Skeletal muscle cell (primary cell): ENCODE measurements at places on chromosomes 1 and 21.

DNA sequence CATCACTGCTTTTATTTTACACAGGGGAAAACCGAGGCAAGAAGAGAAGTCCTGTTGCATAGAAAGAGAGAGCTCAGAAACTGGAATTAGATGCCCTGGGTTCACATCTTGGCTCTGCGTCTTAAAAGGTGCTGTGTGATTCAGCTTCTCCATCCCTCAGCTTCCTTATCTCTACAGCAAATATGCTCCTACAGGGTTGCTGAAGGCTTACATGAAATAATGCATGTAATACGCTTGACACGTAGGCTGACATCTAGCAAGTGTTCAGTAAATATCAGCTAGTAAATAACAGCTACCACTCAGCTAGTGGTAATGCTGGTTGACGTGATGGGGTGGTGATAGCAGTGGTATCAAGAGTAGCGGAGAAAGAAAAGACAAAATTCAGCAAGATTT, 77.1 kb upstream of the CD55 start:
- DNase-seq: no peak

GRCh38 chr1:200384818-200385390, 24.9 kb downstream of the ZNF281 start:
- DNase-seq: no peak

DNA sequence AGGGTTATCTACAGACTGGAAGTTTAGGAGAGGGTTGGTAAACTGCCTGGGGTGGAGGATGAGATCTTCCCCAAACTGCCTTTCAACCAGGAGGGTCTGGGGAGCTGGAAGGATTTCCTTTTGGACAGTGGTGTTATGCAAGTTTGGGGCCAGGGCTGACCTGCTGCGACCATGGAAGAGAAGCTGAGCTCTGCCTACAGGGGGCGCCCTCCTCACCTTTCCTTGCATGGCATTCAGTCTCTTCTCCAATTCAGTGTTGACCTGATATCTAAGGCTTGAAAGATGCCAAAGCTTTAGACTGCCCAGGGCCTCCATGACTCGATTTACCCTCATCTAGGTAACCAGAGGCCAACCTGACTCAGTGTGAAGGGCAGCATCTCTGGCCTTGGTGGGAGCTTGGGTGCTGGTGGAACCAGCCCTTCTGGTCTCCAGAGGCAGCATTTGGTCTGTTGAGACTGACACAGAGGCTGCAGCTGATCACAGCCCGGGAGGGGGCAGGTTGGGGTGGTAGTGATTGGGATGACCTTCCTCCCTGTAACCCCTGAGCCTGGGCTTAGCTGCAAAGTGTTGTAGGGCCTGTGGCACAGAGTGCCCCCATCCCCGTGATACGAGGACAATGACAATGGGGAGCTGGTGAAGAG, 170.0 kb downstream of the GRIK3 start:
- DNase-seq: no peak

DNA sequence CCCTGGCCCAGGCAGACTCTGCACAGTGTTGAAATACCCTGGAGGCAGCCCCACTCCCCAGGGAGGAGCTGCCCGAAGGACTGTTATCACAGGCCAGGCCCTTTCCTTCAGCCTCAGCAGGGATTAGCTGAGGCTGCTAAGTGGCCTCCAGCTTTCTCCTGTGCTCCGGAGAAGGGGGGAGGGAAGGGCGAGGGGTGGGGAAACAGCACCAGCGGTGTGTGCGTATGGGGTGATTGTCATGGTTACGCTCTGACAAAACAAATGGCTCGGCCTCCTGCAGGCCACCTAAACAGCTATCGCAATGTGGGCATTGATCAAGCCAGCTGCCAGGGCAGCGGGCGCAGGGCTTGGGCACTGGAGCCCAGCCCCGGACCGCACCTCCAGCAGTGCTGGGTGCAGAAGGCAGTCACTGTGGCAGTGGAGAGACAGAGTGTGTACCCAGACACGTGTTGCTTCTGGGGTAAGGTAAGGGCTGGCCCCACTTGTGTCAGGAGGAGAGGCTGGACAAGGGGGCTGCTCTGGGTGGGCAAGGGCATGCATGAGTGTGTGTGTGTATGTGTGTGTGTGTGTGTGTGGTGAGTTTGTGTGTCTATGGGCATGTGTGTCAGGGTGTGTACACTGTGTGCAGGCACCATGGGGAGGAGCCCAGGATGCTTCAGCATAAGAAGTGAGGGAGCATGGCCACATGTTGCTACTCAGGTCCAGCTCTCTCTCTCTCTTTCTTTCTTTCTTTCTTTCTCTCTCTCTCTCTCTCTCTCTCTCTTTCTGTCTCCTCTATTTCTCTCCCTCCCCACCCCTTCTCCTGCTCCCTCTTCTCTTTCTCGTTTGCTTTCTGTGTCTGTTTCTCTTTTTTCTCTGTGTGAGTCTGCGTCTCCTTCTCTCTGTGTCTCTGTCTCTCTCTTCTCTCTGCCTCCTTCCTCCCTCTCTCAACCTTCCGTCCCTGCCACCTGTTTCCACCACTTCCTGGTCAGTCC, at the start of gene VWA5B1:
VWA5B1 (plus strand) TSS at position 252 of the 974 bp plus-strand sequence. CDS start 19,727 bp downstream, outside the sequence.
- DNase-seq: no peak
